ENCODE measurements at places on chromosomes 3 and 15.

DNA sequence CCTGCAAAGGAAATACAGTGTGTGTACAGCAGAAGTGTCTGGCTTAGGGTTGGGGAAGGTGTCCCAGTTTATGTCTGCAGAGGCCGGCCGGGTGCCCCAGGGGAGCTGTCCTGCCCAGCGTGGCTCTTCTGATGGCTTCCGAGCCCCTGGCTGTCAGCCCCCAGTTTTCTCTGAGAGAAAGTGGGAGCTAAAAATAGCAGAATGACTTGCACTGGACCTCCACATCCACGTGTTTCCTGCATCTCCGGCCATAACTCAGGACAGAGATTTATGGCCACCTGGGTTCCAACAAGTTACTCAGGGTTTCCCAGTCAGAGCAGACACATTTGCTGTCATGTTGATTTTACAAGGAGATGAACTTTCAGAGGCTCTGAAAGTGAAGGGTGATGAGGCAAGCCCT, 192.0 kb downstream of the ATP10A start:
- peak; percentile 47 for DNase-seq

- DNase-seq, result no peak
Measured at GRCh38 chr15:90581771-90582352, 52.1 kb downstream of the CRTC3 start.

DNA sequence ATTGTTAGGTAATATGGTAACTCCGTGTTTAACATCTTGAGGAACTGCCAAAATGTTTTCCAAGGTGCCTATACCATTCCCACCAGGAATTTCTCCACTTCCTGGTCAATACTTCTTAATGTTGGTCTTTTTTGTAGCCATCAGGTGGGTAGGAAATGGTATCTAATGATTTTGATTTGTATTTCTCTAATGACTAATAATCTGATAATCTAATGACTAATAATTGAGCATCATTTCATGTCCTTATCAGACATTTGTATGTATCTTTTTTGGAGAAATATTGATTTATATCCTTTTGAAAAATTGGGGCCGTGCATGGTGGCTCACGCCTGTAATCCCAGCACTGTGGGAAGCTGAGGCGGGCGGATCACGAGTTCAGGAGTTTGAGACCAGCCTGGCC, 38.8 kb downstream of the SLMAP start:
- no peak for DNase-seq

DNA sequence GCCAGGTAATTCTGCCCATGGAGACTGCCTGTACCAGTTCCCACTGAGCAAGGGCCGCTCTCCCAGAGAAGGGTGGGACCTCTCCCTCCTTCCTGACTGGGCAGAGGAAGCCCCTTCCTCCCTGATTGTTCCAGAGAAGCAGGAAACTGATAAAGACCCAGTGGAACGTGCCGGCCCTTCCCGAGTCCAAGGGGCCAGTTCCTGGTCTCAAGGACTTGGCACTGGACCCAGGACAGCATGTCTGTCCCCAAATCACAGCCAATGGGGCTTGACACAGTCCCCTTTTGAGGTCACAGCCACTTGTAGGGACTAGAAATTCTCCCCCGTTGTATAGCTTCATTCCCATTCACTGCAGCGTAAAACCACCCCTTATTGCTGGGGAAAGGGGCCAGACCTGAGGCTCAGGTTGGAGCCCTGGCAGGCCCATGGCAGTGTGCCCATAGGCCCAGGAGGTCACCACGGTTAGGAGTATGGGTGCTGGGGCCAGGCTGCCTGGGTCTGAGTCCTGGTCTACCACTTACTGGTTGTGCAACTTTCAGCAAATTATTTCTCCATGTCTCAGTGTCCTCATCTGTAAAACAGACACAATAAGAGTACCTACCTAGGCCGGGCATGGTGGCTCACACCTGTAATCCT, 18.1 kb downstream of the CSRNP1 start:
- no peak for DNase-seq

DNA sequence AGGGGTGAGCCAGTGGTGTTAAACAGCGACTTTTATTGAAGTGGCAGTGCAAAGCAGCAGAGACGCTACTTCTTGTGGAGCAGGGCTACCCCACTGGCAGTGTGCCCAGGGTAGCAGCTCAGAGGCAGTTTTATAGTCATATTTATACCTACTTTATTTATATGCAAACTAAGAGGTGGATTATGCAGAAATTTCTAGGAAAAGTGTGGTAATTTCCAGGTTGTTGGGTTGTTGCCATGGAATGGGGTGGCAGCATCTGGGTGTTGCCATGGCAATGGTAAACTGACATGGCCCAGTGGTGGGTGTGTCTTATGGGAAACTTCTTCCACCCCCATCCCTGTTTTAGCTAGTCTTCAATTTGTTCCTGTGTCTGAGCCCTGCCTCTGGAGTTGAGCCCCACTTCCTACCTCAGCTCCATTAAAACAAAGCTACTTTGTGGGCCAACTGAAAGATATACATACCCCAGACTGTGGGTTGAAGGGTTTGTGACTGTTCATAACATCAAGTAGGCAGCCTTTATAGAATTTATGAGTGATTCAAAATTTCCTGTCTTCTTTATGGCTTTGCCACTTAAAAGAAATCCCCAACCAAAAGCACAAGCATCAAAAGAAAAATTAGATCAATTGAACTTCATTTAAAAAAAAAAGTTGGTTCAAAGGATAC, 60.3 kb downstream of the EBLN2 start:
- DNase-seq, result no peak

DNA sequence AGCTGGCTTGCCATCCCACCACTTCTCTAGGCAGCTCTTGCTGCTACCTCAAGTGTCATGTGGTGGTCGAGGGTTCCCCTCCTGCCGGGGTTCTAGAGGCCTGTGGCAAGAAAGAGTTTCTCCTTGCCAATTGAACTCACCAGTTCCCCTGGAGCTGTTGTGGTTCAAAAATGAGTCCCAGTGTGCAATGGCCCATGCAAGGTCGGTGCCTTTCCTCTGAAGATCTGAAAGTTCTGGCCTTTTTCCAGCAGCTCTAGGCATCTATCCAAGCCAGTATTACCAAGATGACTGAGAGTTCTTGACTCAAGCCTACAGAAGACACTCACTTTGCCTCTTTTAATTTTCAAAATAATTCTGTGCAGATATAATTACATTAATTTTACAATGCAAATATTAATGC, 163.6 kb downstream of the KCNMB2 start:
- DNase-seq, result no peak

GRCh38 chr15:68228143-68228970, 1.2 kb downstream of the CLN6 start:
- DNase-seq, result no peak

DNA sequence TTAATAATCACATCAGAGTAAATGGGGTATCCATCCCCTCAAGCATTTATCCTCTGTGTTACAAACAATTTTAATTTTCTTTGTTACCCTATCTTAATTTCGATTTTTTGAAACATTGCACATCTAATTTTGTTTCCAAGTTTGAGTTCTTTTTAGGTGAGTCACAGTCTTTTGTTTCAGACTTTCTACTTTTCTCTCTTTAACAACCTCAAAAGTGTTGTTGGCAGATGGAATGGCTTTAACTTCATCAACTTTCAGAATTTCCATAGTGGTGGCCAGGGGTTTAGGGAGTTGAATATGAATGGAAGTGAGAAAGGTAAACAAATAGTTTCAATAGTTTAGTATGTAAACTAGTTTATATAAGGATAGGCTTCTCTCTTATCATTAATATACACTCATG, 223.0 kb upstream of the MLF1 start:
- peak; percentile 12 for DNase-seq

DNA sequence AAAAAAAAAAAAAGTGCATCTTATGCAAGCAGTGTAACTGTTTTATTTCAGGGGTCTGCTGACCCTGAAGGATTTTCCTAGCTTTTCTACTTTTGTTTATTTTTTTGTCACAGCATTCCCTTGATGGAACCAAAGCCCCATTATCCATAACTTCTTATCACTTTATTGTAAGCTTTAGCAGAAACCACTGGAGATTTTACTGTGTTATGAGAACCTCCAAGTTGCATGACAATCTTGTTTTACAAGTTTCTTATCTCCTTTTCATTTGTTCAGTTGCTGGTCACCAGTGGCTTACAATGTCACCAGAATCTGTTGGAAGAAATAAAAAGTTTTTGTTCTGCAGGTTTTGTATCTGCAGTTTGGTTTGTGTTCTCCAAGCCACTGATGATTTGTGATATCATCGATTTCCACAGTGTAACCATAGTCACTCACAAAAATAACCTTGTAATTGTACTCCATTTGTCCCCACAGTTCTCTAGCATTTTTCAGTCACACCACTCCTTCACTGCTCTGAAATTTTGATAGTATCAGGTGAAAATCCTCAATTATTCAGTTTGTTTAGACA, 660.0 kb downstream of the RBMS3 start:
- DNase-seq, result no peak

DNA sequence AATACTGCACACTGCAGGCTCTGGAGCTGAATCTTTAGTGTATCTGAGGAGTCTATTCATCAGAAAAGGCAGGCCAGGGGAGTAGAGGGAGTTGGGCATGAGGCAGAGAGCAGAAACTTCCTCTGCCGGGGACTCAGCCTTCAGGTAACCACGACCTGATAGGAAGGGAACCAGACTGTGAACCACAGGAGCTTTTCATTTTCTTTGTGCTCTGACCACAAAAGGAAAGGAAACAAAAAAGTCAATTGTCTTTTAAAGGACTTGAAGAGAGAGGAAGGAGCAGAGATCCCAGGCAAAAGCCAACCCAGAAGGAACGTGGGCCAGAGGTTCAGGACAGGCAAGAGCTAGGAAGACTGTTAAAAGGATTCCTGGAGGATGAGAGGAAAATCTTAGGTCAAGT, 573.3 kb downstream of the EPHB1 start:
- DNase-seq, result no peak

DNA sequence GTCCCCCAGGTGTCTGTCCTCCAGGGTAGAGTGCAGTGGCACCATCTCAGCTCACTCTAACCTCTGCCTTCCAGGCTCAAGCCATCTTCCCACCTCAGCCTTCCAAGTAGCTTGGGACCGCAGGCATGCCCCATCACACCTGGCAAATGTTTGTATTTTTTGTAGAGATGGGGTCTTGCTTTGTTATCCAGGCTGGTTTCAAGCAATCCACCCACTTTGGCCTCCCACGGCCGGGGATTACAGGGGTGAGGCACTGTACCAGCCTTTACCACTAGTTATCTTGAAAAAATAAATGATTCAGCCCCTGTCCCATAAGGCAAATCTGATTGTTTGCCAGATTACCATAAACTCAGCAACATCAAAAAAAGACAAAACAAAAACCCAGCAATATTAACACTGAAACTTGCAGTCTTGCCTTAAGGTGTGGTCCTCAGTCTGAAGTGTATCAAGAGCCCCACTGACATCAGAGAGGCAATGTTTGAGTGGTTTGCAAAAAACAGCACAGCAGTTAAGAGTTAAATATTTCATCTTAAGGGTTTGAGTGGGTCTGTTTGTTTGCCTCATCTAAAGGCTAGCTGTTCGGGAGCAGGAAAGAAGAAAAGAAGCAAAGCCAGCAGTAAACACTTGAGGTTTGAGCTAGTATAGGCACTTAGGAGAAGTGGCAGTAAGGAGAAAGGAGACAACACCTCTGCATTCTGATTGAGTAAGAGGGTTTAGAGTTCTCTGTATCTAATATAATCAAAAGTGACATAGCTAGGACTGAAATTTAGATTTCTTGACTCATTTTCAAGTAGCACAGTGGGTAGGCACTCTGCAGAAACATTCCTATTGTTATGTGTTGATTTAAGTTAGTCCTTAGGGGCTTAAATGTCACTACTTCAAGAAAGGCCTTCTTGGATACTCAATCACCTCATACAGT, 26.3 kb upstream of the EDEM1 start:
- no peak for DNase-seq

DNA sequence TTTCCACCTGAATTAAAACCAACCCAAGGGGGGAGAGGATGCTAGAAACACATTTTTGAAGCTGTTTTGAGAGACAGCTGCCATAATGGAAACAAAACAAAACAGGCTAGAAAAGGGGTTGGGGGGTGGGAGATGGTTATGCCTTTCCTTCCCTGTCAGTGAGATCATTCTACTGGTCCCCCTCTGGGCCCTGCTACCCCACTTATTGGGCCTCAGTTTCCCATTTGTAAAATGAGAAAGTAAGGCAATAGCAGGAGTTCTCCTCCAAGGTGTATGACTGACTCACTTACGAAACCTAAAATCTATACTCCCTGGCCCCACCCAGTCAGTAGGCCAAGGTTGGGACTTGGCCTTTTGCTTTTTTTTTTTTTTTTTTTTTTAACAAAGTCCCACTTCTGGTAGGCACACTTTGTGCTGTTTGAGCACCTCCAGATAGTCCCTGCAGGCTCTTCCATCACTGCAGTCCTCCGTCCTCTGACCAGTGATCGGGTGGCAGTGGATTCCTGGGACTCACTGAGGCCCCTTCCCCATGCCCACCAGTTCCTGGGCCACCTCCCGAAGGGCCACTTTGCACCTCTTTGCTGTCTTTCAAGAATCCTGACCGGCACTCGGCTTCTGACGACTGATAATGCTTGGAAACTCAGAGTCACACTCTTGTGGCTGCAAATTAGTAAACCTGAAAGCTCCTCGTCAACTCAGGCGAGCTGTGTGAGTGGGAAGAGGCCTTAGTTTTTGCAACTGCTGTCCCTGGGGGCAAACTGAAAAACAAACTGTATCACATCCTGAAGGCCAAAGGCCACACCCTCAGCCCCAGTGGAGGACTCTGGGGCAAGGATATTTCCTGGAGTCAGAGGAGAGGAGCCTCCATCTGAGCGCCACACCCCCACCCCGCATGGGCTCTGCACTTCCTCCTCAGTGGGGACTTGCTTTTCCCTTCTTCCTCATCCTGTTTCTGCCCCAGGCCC, 6.7 kb upstream of the PSTPIP1 start:
- DNase-seq, result no peak

GRCh38 chr15:79378394-79379109, 53.6 kb upstream of the MINAR1 start:
- no peak for DNase-seq

GRCh38 chr3:180290300-180290699, 253.6 kb upstream of the PEX5L start:
- no peak for DNase-seq

DNA sequence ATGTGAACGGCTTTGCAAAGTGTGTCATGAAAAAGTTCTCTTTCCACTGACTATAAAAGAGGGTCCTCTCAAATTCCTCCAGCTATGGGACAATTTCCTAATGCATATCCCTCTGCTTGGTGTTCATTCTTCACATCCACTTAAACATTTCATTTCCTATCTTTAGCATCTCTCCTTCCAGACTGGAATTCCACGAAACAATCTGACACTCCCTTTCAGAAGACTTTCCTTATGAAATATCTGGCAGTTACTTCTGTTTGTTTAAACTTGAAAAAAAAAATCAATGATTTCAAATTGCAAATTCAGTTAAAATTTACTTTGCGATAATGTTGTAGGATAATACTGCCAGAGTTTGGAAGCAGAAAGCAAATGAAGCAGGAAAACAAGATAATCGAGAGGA, 105.8 kb upstream of the SELENOK start:
- DNase-seq, result no peak

Measured in fibroblast of skin of abdomen (primary cell).